Upper lobe of right lung (tissue), 1 donor: ENCODE measurements at places on chromosomes 12 and 14.

GRCh38 chr12:31533470-31533869, 57.5 kb downstream of the DENND5B start:
- no peak for DNase-seq

GRCh38 chr12:43550831-43551271, 1.2 kb downstream of the ADAMTS20 start:
- DNase-seq, result no peak

DNA sequence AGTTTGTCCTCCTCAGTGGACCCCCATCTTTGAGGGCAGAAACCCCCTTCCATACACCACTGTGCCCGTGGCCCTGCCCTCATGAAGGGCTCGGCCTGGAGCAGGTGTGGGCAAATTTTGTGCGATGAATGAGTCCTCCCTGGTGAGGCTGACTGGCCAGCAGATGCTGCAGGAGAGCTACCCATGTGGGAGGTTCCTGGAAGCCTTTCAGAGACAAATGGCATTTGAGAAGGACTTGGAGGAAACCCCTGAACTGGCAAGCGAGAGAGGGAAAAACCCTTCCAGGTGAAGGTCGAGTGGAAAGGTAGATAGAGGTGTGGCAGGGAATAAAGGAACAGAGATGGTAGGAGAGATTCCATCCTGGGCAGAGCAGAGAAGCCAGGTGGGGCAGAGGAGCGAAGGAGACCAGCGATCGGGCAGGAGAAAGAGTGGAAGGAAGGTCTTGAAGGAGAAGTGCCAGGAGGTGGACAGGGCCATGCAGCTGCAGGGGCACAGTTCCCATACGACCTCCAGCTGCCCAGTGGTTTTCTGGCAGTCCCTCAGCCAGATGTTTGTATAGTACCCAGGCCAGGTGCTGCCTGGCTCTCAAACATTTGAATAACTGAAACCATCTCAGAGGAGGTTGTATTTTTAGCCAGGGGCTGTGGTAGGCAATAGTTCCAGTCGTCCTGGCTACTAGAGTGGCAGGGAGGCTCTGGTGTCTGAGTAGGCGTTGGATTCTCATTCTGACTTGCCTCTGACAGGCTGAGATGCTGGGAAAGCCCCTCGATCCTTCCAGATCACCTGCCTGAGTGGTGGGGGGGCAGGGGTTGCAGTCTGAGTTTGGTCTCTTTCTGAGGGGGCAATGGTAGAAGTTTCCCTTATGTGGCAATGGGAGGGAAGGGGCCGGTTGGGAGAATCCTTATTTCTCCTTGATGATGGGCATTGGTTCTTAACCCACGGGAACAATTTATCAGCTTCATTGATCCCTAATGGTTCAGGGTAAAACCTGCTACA, 40.1 kb downstream of the FBXL14 start:
- DNase-seq, result peak; percentile 47

DNA sequence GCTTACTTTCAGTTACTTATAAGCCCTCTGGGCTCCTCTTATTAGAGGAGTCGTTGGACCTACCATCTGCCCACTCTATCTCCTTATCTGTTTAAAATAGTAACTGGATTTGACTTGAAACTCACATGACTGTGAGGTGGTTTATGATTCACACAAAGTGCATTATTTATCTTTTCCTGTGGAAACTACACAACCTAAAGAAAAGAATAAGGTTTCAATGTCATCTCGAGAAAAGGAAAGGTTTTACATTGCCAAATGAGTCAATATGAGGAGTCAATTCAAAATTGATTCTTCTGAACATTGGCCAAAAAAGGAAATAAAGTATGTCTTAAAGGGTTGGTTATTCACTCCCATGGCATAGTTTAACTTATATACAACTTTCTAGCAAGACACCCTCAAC, 225.0 kb upstream of the G2E3 start:
- no peak for DNase-seq

GRCh38 chr14:68359837-68360552, 432.9 kb downstream of the ZFP36L1 start:
- peak; percentile 86 for DNase-seq

GRCh38 chr12:95169368-95169767, 47.9 kb downstream of the FGD6 start:
- no peak for DNase-seq

DNA sequence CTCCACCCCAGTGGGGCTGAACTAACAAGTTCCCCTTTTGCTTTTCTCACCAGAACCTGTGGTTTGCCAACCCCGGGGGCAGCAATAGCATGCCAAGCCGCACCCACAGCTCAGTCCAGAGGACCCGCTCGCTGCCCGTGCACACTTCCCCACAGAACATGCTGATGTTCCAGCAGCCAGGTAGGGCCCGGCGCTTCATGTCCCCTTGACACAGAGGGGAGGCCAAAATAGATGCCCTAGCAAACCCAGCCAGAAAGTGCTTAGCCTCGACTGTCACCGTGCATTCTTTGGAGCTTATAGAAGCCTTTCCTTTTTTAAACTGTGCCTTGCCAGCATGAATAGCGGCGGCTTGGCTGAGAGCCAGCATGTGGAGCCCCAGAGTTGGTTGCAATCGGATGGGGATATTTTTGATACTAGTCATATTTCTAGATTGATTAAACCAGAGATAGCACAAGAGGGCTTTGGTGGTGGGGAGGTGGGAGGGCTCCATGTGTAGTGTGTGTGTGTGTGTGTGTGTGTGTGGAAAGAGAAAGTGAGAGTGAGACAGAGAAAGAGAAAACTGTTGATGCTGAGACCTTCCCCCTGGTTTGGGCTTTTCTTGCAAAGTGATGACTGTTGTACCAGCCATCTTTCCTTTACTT, 126.1 kb downstream of the GCH1 start:
- DNase-seq, result peak; percentile 75

- DNase-seq, result no peak
Measured at GRCh38 chr12:76755829-76756379, 8.0 kb upstream of the ZDHHC17 start.

- DNase-seq, result peak; percentile 91
Measured at GRCh38 chr12:575948-576614, 87.2 kb downstream of the NINJ2 start.

DNA sequence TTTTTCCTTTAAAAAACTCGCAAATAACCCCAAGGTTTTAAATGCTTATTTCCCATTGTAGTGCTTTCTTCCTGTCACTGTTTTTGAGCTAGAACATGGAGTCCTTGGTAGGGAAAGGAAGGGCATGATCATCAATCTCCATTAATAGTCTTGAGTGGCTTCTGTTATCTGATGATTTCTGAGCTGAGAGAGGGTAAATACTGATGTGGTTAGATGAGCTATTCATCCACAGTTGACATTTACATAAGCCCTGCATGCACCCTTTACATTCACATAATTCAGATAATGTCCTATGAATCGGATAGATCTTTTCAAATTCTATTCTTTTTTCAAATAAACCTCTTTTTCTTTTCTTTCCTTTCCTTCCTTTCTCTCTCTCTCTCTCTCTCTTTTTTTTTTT, 81.4 kb downstream of the NTN4 start:
- no peak for DNase-seq

GRCh38 chr12:117151403-117152031, 38.8 kb downstream of the FBXO21 start:
- no peak for DNase-seq

GRCh38 chr14:75562489-75562888, 15.9 kb upstream of the FLVCR2 start:
- DNase-seq, result no peak

GRCh38 chr14:75610834-75611233, 32.4 kb downstream of the FLVCR2 start:
- DNase-seq, result no peak

- DNase-seq, result no peak
Measured at GRCh38 chr12:93115646-93116045, 186.6 kb upstream of the EEA1 start.

DNA sequence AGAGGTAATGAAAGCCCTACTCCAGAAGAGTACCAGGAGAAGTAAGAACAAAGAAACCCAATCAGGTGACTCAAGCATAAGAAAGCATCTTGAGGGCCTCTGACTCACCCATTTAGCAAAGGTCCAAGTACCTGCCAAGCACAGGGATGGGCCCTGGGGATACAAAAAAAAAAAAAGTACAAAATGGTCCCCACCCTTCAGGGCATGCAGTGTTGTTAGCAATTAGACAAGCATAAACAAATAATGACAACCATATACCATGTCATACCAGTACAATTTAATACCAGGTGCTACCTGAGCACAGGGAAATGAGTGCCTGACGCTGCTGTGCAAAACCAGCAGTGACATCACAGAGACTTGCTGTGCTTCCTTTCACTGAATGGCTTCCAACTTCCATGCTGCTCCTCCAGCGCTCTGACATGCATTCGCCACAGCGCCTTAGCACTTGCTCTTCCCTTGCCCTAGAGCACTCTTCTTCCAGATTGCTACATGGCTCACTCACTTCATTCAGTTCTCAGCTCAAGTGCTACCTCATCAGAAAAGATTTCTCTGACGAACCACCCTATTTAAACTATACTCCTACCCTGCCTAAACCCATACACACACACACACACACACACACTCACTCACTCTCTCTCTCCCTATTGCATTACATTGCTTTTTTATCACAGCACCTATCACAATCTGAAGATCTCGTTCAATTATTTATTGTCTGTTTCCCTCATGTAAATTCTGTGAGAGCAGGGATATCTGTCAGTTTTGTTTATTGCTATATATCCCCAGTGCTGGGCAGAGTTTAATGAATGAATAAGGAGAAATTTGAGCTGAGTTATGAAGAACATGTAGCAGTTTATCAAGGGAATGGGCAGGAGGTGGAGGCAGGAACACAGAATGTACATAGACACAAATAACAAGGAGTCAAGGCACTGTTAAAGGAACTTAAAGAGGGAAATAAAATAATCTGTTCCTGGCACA, 12.9 kb upstream of the EPS8 start:
- no peak for DNase-seq

GRCh38 chr12:104049903-104050356, at the start of gene GLT8D2:
Gene GLT8D2, minus strand, starts transcription at chr12:104050187. Its CDS starts 30,539 bp downstream, at chr12:104019648.
- peak; percentile 71 for DNase-seq

GRCh38 chr14:59182641-59183040, 5.8 kb upstream of the DAAM1 start:
- DNase-seq, result no peak

DNA sequence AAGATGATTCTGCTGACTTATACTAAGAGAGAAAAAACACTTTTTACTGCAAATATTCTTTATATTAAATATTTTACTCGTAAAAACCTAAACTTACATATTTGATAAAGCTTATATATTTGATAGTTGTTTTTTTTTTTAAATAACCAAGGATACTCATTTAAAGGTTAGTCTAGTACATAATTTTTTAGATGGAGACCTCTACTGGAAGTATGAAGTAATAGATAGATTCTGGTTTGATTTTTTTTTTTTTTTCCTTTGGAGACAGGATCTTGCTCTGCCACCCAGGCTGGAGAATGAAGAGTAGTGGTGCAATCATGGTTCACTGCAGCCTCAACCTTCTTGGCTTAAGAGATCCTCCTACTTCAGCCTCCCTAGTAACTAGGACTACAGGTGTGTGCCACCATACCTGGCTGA, 16.4 kb downstream of the ARID2 start:
- DNase-seq, result no peak

GRCh38 chr14:68733086-68733914, 59.6 kb downstream of the ZFP36L1 start:
- no peak for DNase-seq

DNA sequence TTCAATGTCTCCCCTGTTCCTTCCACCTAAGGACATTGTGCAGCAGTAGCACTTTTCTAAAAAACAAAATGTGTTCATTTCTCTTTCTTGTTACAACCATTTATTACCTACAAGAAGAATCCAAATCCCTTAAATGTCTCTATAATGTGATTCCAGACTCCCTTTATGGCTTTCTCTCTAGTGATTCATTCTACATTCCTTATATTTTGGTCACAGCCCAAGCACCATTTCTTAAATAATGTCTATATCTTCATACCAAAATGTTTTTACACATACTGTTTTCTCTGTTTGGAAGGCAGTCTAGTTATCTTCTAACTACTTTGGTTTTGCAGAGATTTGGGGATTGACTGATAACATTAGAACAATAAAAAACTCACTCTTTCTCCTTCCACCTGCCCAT, 1037.3 kb upstream of the FLRT2 start:
- DNase-seq, result no peak

DNA sequence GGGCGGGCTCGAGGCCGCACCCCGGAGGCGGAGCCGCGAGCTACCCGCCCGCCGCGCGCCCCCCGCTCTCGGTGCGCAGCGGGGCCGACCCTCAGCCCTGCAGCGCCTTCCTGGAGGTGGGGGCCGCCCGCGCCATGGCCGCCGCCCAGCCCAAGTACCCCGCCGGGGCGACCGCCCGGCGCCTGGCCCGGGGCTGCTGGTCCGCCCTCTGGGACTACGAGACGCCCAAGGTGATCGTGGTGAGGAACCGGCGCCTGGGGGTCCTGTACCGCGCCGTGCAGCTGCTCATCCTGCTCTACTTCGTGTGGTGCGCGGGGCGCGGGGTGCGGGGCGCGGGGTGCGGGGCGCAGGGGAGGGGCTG, at the start of gene P2RX2:
TSS of gene P2RX2 (plus strand) at position 94 of the 361 bp plus-strand sequence. CDS start at position 135, 41 bp downstream.
- DNase-seq, result no peak

GRCh38 chr12:93938317-93938716, 210.1 kb upstream of the PLXNC1 start:
- DNase-seq, result no peak

DNA sequence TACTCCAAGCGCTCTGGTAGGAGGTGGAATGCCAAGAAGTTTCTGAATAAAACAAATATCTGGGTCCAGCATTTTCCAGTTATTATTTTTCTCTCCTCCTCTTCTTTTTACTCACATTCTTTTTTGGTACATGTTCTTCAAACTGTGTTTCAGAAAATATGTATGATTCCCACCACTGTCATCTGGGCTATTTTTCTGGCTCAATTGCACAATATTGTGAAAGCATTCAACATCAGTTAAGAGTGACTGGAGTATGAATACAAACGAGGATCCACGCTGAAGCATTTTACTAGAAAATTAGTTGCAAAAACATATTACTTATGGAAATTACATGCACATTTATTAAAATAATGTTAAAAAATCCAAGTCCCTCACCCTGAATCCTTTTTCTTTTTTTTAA, 61.5 kb downstream of the KCNMB4 start:
- no peak for DNase-seq

GRCh38 chr12:13005649-13006048, 5.6 kb upstream of the HEBP1 start:
- no peak for DNase-seq

- peak; percentile 64 for DNase-seq
Measured at GRCh38 chr12:5305425-5305824, 126.5 kb upstream of the NTF3 start.

DNA sequence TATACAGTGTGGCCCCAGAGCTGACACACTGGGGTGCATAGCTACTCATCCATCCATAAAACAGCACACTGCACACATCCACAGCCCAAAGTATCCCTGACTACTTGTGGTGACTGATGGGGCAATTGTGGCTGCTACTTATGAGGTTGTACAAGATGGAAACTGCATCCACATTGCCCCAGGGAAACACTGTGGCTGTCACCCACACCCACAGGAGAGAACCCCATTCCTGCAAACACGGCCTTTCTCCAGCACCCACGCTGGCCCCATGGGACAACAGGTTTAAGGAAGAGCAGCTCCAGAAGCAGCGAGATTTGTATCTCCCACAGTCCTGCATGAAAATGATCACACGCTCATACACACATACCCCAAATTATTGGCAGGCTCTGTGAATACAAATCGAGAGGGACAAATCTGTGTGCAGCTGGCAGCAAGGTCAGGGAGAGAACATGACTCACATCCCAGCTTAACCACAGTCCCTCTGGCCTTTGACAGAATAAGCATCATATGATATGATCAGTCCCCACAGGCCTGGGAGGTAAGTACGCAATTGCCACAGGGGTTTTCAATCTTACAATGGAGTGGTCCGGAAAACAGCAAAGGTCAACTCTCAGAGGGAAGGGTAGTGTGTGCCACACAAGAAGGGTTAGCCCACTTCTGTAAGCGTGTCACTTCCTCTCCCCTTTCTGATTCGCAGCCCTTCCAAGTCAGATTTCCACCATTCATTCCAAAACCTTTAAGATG, 61.9 kb downstream of the ESR2 start:
- no peak for DNase-seq
